ENCODE measurements at places on chromosomes 5 and 9.

DNA sequence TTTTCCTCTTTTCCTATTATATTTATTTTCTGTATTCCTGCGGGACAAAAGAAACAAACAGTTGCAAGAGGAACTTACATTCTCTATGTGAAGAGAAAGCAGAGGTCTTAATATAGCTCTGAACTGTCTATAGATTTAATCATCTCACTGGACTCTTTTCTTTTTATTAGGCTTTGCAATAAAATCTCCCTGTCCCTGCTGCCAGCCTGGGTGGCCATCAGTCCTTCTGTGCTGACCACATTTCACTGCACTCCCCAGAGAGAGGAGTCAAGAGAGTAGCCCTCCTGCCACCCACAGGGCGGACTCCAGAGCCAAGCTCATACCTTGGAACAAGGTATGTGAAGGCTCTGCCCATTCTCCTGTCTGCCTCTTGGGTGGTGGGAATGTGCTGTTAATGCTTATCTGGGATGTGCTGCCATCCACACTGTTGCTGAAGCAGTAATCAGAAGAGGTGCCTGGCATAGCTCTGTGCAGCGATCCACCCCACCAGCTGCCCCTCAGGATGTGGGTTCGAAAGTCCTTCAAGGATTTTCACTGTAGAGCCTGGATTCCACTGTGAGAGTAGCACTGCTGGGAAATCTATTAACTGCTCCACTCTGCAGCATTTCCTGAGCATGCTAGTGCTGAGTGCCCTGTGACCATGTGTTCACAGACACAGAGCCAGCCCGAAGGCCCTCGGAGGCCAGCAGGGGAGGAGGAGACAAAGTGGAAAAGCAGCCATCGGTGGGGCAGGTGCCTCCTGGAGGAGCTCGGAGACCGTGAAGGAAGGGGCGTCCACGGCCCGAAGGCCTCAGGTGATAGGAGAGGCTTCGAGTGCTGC lies 334.6 kb downstream of the MED10 start:
- DNase-seq = no peak

DNA sequence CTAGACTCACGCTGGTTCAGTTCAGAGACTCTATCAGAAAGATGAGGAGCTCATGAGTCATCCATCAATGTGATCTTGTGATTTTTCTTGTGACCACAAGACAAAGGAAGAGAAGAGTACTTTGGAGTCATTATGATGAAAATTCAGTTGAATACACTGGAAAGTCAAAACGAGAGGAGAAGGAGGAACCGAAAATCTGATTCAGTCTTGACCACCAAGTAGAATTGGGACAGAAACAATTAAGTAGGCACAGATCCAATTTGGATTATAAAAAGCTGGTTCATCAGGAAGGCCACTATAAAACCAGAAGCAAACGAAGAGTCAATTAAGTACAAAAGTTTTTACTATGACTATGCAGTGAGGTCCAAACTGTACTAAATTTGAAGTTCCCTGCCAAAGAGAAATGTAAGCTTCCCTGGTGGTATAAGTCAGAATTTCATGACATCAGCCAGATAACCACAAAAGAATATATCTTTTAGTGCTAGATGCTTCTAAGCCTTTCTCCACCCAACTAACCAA lies 90.9 kb downstream of the THBS4 start:
- DNase-seq = no peak

DNA sequence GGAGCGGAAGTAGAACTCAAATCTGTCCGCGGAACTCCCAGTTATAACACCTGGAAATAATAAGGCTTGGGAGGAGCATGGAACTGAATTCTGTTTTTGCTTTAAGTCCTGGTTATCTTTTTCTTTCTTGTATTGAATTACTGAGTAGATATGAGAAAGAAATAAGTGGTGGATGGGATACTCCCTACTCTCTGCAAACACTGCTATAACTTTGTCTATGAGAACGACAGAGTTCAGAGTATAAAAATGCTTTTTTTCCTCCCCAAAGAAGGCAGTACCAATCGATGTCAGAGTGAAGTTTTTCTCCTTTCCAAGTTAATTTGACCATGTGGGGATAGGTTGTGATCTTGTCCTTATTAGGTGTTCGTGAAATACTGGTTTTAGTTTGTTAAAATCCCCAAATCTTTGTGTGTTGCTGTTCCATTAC lies 1.2 kb downstream of the RIC1 start:
- no peak for DNase-seq

DNA sequence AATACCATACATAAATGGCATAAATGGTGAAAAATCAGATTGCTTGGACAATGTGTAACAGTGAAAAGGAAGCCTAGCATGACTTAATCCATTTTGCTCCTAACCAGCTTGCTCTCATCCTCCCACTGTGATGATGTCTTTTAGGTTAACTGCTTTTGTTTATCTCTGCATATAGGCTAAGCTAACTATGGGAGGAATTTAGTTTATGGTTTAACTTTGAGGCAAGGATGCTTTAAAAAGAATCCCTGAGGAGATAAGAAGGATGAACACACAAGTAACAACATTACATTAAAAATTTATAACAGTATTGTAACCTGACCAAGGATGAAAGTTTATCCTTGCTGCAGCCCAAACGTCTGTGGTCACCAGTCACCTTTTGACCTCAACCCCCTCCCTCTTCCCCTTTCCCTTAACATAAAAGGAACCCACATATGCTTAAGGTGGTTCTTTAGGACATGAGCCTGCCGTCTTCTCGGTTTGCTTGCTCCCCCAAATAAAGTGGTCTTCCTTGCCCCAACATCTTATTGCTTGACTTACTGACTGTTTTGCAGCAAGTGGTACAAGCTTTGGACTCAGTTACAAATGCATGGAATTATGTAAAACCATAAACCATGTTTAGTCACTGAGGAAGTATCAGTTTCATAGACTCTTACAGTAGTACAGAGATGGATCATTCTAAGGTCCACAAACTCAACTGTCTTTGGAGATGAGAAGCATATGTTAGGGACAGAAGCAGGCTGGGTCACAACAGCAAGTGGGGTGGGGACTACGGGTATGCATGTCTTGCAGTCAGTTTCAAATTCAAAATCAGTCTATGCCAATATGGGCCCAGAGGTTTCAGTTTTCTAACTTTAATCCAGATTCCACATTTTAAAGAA lies 31.3 kb downstream of the AGXT2 start:
- no peak for DNase-seq

DNA sequence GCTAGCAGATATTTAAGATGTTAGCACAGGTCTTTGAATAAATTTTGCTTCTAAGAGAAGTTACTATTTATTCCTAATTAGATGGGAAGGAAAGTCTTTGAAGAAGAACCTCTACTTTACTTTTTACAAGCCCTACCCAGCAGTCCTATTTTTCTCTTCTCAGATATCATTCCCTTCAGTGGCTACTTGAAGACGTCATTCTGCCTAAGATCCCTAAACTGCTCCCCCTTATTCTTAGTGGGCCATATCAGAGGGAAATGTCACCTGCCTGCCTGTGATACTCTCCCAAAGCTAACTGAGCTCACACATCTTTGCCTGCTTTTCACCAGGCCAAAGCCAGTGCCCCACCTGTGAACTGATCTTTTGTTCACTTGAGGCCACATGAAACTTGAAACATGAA lies 16.5 kb upstream of the TMED9 start:
- no peak for DNase-seq

GRCh38 chr5:140672455-140673186 lies 755 bp downstream of the DND1 start:
- DNase-seq = no peak

DNA sequence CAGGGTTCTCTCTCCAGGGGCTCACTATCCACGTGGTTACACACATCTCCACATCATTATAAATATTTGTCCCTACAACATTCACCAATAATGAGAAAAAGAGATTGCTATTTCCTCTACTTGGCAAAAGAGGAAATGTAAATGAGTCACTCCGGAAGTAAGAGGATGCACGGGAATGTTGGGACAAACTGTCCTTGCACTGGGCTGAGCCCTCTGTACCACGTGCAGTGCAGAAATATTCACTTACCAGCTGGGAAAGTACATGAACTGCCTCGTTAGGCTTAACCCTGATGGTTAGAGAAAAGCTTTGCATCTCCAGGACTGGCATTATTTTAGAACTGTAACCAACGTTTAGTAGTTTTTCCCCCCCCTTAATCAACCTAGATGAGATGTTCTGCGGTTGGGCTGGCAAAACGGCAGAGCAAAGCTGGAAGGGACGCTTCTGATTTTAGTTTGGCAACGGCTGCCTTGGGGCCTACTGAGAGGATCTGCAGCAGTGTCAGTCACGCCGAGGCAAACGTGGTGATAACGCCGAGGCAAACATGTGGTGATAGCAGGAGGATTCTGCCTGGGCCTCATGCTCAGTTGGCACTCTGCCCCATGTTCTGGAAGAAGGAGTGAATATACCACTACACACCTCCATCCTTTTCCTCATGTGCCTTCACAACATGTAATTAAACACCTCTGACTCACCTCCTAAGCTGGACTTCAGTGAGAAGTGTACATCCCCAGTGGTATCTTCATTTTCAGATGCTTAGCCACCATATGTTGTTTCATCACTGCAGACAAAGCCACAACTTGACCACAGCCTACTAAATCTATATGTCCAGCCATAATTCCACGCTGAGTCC lies 661.4 kb upstream of the KLF4 start:
- no peak for DNase-seq

GRCh38 chr5:123751670-123752069 lies 239.7 kb downstream of the CSNK1G3 start:
- DNase-seq = no peak

DNA sequence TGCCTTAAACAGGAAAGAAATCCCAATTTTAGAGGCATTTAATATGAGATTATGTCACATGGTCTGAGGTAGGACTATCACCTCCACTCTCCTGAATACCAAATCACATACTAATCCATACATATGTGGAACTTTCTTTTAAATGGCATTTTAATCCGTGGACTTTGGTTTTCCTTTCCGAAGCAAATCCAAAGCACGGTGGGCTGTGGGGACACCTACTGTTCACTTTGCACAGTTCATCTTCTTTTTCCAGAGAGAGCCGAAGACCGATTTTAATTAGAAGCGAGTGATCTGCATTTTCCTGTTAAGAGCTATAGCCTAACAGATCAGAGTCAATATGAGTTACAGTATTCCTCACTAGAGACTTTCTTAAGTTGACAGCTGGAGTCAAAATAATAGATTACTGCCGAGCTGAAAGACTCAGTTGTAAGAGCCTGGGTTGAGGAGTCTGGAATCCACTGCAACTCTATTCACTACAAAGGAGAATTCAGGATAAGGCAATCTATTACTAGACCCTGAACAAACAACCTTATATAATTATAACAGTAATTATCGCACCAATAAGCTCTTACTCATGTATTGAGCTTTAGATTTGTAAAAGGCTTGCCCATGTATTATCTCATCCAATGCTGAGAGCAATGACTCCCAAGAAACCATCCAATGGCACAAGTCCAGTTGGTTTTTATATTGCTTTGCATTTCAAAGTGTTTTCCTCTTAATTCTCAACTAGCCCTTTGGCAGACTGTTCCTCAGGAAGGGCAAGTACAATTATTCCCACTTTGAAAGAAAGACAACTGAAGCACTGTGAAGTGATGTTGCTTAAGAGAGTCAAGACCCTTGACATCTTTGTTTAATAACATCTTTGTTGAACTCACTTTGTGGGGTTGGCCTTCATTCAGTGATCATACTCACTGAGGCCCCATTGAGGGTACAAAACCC lies 144.7 kb downstream of the TRPM6 start:
- DNase-seq = no peak

- DNase-seq = no peak
These were observed 202.7 kb downstream of the ATP10B start for GRCh38 chr5:160649304-160649703.

DNA sequence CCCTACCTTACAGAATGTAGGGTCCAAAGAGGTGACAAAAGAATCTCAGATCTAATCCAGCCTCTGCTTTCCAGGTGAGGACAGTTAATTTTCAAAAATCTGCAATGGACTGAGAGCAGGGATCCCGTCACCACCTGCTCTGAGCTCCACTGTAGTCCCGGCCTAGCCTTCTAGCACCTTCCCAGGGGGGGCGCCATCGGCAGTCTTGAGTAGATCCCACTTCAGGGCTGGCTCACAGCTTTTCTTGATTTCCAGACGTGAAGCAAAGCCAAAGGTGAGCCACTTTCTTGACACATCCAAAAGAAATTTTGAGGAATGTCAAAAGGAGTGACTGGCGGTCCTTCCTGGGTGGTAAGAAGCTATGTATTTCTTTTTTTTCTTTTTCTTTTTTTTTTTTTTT lies 114.1 kb downstream of the SYK start:
- DNase-seq = peak; percentile 53

DNA sequence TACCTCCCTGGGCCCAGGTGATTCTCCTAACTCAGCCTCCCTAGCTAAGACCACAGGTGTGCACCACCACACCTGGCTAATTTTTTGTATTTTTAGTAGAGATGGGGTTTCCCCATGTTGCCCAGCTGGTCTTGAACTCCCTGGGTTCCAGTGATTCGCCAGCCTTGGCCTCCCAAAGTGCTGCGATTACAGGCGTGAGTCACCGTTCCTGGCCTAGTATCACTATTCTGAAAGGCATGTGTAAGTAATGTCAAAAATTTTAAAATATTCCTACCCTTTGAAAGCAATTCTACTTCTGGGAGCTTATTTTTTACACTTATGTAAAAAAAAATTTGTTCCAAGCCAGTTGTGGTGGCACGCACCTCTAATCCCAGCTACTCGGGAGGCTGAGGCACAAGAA lies 27.1 kb upstream of the TLE1 start:
- no peak for DNase-seq

DNA sequence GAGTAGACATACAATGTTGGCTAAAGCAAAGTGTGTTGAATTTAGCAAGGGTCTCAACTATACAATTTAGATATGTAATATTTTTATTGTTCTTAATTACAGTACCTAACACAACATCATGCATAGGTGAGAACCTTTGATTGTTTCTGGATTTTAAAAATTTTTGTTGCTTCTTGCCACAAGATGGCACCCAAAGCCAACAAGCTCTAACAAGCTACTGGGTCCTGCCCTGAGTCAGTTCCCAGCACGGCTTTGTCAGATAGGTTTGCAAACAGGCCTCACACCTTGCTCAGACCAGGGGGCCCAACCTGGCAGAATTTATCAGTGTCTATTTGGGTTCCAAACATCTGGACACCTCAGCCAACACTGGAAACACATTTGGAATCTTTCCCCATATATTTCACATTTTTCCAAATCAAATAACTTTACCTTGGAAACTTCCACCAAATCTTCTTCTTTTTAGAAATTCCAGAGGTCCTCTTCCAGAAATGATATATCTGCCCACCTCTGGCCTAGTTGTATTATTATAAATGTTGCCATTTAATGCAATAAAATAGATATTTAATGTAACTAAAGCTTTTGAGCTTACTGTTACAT lies 49.5 kb upstream of the EGFLAM start:
- DNase-seq = no peak

DNA sequence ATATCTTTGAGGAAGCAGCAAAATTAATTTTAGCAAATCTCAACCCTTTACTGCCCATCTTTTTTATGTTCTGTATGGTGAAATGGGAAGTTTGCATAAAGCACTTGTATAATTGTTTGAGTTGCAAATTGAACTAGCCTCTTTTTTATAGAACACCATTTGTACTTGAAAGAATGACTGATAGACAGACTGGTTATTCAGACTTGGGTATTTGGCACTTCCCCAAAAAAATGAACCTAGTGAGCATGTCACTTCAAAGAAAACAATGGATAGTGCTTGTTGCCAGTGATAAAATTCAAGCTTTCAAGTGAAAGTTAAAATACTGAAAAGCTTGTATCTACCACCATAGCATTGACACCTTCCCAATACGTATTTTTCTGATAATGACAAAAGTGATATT lies 115.8 kb downstream of the ERCC6L2 start:
- no peak for DNase-seq
